ENCODE measurements at places on chromosomes 2 and 18.

DNA sequence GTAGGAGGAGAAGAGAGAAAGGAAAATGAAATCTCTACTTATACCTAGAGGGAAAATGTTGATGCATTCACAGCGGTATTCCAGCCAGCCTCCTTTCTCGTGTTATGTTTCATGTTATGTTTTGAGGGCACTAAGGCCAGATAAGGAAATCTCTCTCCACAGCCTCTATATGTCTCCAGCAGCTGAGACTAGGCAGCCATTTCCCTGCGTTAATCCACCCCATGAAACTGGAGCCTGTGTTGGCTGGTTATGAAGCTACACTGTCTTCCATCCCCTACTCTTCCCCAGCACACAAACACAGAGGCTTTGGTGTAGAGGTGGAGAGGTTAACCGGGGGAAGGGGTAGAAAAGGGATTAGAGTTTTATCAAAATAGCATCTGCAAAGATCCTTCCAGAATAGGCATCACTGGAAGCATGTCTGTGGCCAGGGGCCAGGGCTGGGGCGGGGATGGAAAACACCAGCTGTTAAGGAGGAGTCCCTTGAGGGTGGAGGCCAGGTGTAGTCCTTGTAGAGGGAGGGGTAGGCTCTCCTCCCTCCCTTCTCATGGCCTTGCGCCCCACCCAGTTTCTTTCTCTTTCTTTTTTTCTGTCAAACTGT, 100.9 kb upstream of the TNP1 start:
- no peak for DNase-seq

DNA sequence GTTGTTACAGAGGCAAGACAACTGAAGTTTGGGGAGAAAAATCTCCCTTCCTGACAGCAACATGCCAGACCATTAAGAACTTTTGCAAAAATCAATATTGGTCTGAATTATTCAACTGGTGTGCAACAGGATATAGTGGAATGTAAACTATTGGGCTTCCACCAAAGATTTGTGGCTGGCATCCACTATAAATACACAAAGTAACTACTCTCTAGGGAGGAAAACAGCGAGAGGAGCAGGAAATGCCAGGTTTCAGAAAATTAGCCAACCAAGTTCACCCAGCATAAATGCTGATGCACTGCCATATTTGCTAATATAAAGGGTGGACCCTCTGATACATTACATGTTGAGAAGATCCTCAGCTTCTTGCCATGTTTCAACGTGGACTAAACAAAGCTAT, 267.6 kb upstream of the LYPD1 start:
- no peak for DNase-seq

GRCh38 chr2:30947686-30948085, 140.4 kb upstream of the CAPN13 start:
- no peak for DNase-seq

DNA sequence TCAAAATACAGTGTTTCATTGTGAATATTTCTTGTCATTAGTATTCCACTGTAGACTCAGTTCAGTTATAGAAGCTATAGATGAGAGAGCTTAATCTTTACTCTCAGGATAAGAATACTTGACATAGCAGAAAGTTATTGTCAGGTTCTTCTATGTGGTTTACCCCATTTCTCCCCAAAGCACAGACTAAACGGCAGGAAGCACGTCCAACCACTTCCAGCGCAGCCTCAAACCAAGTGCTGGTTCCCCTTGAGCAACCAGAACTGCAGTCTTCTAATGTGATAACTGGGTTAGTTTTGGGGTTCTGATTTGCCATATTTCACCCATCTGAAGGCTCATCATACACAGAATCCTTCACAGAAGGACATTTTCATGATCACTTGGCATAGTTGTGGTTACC, 324.7 kb downstream of the SLC8A1 start:
- DNase-seq: no peak

DNA sequence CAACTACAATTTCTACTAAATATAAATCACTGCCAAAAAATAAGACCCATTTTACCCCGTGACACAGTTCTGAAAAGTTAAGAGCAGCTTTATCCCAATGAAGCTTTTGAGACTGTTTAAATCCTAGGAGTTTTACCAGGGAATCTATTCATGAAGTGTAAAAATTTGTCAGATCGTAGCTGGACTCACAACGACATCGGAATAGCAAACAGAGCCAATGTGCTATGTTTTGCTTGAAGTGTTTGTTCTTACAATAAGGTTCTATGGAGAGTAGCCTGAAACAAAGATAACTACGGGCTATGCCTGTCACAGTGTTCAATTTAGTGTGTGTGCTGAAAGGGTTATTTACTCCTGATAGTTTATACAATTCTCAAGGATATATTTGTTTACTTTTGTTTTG, 78.5 kb upstream of the L3MBTL4 start:
- DNase-seq: no peak

- no peak for DNase-seq
Observed at GRCh38 chr2:134540990-134541389, 177.8 kb downstream of the TMEM163 start.

GRCh38 chr2:18721038-18721922, 131.9 kb upstream of the NT5C1B start:
- no peak for DNase-seq

DNA sequence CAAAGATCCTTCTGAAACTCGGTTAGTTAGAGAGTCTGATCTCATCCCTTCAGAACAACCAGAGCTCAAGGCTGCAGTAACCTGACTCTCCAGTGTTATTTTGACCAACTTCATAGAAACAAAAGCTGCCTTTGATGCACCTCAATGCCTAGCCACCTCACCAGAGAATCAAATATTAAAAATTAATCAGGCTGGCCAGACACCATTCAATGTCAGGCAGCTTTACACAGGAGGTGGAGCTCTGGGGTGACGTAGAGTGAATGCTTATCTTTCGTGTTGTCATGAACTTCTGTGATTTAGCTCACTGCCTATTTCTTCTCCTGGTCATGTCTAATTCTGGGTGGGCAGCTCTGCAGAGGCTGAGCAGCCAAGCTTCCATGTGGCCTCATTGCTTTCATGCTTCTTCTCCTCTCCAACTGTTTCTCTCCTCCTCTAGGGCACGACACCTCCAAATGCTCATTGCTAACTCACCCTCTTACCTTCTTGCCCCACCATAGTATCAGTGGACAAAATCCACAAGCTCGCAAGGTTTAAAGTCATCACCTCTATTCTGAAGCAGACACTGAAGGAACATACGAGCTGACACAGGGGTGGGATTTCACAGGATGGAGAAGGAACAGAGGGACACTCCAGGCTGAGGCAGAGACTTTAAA, 39.4 kb downstream of the AAK1 start:
- DNase-seq: no peak

GRCh38 chr2:241867776-241868420, 1.6 kb upstream of the RTP5 start:
- peak; percentile 36 for DNase-seq

GRCh38 chr2:118388771-118389170, 300.5 kb downstream of the INSIG2 start:
- no peak for DNase-seq

- no peak for DNase-seq
Observed at GRCh38 chr18:41170346-41170745, 784.7 kb upstream of the PIK3C3 start.

Data from Right ventricle myocardium superior (tissue), 1 donor.